CD4-positive, alpha-beta T cell treated with Interleukin-17A for 1 hour (primary cell): ENCODE measurements at places on chromosomes 13 and 19.

DNA sequence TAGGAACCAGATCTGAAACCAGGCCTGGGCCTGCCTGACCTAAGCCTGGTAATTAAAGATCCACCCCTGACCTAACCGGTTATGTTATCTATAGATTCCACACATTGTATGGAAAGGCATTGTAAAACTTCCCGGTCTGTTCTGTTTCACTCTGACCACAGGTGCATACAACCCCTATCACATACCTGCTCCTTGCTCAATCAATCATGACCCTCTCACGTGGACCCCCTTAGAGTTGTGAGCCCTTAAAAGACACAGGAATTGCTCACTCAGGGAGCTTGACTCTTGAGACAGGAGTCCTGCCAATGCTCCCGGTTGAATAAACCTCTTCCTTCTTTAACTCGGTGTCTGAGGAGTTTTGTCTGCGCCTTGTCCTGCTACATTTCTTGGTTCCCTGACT is 27.3 kb upstream of the ZNF562 start:
- no peak for DNase-seq

GRCh38 chr19:5116292-5116691 is 147.4 kb downstream of the KDM4B start:
- no peak for DNase-seq

DNA sequence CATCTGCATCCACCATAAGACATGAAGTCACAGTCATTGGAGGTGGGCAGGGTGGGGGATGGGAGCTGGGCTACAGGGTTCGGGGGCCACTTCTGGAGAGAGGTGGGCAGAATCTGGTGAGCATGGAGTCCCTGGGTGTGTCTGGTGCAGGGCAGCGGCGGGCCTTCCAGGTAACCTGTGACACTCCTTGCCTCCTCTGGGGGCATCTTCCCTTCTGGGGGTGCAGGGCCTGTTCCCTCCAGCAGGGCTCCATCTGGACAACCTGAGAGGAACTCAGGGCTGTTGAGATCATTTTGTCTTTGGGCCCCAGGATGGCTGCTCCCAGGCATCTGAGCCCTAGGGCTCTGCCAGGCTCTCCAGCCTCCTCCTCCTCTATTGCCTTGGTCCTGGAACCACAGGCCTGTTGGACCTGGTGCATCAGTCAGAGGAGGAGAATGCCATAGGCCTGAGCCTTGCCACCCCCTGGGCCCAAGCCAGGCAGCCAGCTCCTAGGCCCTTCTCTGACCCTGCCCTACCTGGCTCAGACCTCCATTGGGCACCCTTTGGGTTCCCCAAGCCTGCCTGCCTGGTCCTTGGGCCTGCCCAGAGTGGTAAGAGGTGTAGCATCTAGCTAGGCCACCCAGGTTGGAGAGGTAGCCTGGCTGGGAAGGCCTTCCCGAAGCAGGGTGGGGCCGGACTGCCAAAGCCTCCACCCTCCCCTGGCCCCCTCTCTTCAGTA is 13.4 kb downstream of the LYL1 start:
- peak; percentile 21 for DNase-seq

GRCh38 chr19:13689085-13689484 is 75.2 kb upstream of the MRI1 start:
- peak; percentile 18 for DNase-seq

DNA sequence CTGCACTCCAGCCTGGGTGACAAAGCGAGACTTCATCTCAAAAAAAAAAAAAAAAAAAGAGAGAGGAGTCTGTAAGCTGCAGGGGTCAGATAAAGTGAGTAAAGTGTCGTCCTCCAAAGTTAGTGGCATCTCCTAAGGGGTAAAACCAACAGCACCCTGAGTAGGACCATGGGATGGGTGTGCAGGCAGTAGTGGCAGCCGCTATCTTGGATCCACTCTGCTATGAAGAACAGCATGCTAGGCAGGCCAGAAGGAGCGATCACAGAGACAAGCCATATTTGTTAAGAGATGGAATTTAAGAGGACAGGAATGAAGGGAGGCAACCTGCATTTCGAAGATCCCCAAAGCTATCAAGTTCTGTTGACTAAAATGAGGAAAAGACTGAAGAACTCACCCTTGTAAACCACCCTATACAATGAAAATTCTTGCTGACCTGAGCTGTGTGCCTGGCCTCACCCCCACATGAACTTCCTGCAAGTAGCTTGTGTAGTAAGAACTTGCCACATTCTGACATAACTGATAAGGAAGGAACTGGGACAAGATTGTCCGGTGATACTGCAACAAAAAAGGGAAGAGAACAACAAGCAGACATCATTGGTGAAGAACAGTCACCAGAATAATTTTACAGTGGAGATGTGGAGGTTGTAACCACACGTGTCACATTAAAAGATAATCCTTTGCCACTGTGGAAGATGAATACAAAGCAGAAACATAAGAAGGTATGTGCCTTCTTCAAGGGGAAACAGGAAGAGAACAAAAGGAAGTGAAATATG is 16.2 kb downstream of the DPY19L3 start:
- DNase-seq = no peak

- no peak for DNase-seq
These were observed 50.3 kb upstream of the ANKRD10 start for GRCh38 chr13:110965038-110965754.

- no peak for DNase-seq
These were observed 49.5 kb downstream of the STARD13 start for GRCh38 chr13:33236021-33236420.

- no peak for DNase-seq
These were observed 2.8 kb downstream of the PCDH9 start for GRCh38 chr13:67227131-67227983.

- no peak for DNase-seq
These were observed 496.2 kb downstream of the COG6 start for GRCh38 chr13:40151673-40152072.

- DNase-seq = peak; percentile 21
These were observed 442 bp upstream of the FGF14 start for GRCh38 chr13:102402290-102402689.

DNA sequence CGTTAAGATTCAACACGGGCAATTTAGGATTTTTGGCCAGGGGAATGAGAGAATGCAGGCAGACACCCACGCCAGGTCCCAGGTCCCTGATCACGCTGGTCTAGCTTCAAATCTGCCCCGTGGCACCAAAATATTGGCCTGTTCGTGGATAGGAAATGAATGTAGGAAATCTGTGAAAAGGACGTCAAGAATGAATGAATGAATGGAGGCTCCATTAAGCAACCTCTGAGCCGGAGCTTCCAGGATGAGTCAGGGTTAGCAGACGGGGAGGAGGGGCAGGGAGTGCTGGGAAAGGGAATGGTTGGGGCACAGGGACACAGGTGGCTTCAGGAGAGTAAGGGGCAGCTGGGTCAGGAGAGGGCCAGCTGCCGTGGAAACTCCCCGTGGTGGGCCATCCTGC is 4.2 kb downstream of the SULT2B1 start:
- DNase-seq = no peak

GRCh38 chr19:28889941-28890670 is 322.8 kb downstream of the UQCRFS1 start:
- no peak for DNase-seq

- no peak for DNase-seq
These were observed 46.8 kb downstream of the ARHGEF18 start for GRCh38 chr19:7395360-7396066.

DNA sequence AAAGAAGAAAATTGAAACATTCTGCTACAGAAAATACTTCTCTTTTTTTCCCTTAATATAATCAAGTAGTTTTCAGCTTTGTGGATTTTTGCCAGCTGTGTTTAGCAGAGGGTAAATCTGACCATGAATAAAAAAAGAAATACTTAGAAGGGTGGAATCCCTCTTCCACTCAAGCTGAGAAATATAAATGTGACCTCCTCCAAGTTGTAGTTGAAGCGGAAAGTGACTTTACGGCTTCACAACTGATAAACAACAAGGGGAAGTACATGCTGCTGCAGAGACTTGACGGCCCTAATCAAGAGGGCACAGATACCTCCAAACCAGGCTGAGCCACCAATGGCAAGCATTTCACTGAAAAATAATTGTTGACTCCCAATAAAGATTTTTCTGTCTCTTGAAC is 785.0 kb downstream of the SLITRK5 start:
- DNase-seq = no peak

- DNase-seq = no peak
These were observed 10.8 kb downstream of the PAK4 start for GRCh38 chr19:39136225-39136940.

GRCh38 chr19:31543456-31543855 is 194.2 kb upstream of the TSHZ3 start:
- no peak for DNase-seq

GRCh38 chr13:102651892-102652291 is 43.0 kb downstream of the METTL21C start:
- DNase-seq = no peak

GRCh38 chr13:77062097-77062496 is 35.1 kb upstream of the FBXL3 start:
- DNase-seq = no peak

DNA sequence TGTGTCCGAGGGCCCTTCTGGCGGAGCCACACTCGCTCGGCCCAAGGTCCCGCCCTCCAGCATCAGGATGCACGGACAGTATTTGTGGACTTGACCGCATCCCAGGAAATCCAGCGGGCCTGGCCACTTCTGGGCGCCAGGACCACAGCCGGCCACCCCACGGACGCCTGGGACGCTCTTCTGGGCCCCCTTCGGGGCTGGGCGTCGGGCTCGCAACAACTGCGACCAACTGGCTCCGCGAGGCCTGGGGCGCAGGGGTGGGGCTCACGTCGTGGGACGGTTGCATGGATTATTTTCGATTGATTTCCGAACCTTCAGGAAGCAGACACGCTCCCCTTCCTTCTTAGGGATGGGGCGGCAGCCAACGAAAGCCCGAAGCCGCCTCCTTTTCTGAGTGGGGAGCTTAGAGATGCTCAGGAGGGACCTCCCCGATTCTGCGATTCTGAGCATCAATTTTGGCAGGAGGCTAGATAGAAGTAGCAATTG is 521 bp upstream of the NUP58 start:
- no peak for DNase-seq

- no peak for DNase-seq
These were observed 9.1 kb downstream of the FOXO1 start for GRCh38 chr13:40657307-40657706.

DNA sequence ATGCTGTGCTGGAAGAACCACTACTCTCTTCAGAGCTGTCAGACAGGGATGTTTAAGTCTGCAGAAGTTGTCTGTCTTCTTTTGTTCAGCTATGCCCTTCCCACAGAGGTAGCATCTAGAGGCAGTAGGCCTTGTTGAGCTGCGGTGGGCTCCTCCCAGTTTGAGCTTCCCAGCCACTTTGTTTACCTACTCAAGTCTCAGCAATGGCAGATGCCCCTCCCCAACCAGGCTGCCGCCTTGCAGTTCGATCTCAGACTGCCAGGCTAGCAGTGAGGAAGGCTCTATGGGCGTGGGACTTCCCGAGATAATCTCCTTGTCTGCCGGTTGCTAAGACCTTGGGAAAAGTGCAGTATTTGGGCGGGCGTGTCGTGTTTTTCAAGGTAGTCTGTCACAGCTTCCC is 42.1 kb upstream of the UQCRFS1 start:
- no peak for DNase-seq

DNA sequence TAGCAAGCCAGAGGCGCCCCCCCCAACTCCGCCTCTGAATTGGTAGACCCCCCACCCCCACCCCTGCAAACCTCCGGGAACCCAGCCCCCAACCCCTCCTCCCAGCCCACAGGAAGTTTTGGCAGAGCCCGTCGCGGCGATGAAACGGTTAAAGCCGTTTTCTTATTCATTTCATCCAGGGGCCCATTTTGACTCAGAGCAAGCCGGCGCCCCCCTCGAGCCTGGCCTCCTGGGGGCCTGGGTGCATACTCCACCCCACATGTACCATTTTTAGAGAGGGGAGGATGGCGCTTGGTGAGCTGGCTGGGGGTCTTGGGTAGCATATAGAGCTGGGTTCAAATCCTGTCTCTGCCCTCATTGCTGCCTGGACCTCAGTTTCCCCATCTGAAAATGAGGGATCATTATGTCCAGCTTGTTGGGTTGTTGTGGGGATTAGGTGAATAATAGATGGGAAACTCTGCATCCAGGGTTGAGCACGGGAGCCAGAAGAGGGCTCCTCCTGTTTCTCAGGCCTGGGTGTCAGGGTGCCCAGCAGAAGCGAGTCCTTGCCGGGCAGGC is 7.9 kb upstream of the JUNB start:
- no peak for DNase-seq

GRCh38 chr19:10238172-10238783 is 7.1 kb upstream of the S1PR2 start:
- no peak for DNase-seq

DNA sequence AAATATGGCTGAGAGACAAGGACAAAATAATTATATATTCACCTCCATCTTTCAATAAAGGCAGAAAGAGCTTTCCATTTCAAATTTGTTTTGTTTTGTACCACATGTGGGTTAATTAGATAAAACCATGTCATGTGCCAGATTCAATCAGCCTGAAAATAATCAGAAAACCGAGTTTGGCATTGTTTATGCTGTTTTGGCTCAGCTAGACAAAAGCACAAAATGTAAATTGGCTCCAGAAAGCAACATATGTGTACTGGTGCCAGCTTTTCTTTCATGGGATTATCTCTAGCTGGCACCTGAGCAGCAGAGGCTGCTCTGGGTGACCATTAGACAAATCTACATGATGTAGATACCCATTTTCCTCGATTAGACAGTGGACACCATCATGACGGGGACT is 9.2 kb upstream of the DNAJC15 start:
- DNase-seq = no peak

GRCh38 chr13:27635266-27635665 is 13.6 kb downstream of the POLR1D start:
- DNase-seq = no peak

DNA sequence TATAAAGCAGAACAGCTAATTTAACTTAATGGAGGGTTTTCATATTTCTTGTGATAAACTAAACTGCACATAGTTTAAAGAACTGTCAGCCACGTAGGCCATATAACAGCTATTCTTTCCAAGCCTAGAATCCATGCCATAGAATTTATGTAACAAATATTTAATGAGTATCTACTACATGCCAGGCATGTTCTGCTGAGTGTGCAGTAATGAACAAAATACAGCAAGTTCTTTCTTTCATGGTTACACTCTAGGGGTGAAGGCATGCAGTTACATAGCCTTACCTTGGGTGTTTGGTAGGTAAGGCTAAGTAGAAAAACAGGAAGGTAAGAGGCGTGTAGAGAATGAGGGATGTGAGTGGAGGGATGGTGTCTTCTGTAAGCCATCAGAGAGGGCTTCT is 4.6 kb downstream of the URI1 start:
- no peak for DNase-seq

DNA sequence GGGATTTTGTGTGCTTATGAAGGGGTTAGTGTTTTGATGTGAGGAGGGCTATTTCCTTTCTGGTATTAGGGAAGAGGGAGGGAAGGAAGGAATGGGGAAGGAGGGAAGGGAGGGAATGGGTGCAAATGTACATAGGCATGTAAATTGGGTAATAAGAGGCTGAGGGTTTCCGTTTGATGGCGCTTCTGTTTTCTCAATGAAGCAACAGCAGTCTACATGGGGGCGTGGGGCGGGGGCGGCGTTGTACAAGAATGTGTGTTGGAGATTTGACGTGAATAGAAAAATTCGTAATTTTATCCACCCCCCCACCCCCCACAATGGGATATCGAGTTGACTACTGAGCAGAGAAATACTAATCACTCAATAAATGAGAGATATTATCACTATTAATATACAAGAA is 52.5 kb downstream of the PDS5B start:
- no peak for DNase-seq
